ENCODE measurements at places on chromosomes 5 and 9.

DNA sequence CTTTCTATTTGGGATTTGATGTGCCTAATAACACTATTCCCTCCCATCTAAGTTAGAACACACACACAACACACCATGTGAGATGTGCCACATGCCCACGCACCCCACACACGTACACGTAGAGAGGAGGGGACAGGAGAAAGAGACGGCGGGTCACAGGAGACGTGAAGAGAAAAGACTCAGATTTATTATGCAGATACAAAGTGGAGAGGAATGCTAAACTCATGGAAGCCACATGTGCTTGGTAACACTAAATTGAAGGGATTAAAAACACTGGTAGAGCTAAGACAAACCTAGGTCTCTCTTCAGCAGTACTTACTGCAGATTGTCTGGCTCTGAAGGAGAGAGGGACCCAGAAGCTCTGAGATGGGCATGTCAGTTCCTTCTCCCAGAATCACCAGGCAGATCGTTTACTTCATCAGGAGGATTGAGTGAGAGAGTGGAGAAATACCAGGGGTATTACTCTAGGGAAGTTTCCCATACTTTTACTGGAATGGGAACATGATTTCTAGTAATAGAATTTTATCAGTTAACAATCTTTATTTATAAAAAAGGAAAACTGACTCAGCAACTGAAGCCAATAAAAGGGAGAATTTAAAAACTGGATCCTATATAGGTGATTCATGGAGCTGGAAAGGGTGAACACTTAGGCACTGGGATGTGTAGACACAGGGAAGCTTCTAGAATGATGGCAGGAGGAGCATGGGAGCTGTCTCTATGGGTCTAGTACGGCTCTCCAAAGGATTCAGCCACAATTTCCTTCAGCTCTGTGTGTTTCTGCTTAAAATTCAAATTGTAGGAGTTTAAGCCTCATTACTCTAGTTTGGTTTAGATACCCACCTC is 139.4 kb downstream of the MACIR start:
- no peak for DNase-seq

DNA sequence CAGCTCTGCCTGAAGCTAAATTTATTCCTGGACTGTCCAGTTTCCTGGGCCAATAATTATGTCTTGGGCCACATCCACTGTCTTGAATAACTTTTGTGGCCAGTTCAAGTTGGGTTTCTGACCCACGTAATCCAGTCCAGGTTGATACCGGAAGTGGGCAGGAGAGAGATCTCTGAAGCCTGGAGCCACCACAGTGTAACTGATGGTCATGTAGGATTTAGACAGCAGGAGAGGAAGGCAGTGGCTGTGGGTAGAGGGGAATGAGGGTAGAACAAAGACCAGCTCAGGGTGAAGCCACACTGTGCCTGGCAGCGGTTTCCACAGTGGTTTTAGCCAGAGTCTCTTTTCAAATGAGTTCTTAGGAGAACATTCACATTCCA is 30.2 kb downstream of the SH3PXD2B start:
- DNase-seq, result no peak

GRCh38 chr5:119136666-119137318 is 65.9 kb downstream of the DMXL1 start:
- no peak for DNase-seq

- no peak for DNase-seq
Observed at GRCh38 chr5:116810951-116811350, 236.3 kb upstream of the SEMA6A start.

DNA sequence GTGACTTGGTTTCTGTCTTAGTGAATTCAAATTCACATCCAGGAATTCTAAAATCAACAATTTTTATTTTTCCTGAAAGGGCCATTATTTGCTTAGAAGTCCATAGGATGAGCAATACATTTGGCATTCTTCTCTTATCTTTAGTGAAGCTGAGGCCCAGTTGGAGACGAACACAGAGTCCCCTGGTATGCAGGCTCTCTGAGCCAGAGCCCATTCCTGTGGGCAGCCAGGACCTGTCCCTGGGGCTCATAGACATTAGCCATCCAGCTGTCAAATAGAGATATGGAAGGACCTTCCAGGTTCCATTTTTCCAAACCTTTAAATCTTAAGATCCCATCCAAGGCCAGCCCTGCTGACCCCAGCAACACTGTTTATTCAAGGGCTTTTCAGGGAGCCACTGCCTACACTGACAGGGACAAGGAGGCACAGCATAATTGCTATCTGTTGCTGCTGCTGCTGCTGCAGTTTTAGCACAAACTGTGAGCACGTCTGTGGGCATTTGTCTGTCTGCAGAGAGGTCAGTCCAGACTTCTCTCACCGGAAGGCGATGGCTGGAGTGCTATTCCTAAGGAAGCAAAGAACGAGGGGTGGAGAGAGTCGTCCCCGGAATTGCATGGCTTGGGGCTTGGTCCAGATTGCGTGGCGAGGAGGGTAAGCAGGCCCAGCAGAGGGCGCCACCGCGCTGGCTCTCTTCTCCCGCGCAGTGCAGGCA is 639.0 kb downstream of the CCDC171 start:
- peak; percentile 40 for DNase-seq

DNA sequence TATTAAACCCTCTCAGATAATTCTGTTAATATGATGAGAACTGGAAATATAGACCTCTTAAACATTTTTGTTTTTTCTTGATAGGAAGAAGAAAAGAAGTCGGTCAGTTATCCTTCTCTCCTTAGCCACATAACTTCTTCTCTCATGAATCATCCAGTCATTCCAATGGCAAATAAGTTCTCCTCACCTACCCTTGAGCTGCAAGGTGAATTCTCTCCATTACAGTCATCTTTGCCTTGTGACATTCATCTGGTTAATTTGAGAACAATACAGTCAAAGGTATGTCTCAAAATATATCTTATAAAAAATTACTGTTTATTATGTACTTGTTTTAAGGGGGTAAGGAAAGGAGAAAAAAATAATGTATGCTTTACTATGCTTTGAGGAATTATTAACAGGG is 165.3 kb downstream of the MAN2A1 start:
- DNase-seq, result no peak

- no peak for DNase-seq
Observed at GRCh38 chr5:37071901-37072581, 177.1 kb downstream of the CPLANE1 start.

- DNase-seq, result no peak
Observed at GRCh38 chr5:166505544-166505943, 1785.9 kb upstream of the WWC1 start.

- no peak for DNase-seq
Observed at GRCh38 chr5:2181149-2181548, 298.4 kb upstream of the IRX4 start.

DNA sequence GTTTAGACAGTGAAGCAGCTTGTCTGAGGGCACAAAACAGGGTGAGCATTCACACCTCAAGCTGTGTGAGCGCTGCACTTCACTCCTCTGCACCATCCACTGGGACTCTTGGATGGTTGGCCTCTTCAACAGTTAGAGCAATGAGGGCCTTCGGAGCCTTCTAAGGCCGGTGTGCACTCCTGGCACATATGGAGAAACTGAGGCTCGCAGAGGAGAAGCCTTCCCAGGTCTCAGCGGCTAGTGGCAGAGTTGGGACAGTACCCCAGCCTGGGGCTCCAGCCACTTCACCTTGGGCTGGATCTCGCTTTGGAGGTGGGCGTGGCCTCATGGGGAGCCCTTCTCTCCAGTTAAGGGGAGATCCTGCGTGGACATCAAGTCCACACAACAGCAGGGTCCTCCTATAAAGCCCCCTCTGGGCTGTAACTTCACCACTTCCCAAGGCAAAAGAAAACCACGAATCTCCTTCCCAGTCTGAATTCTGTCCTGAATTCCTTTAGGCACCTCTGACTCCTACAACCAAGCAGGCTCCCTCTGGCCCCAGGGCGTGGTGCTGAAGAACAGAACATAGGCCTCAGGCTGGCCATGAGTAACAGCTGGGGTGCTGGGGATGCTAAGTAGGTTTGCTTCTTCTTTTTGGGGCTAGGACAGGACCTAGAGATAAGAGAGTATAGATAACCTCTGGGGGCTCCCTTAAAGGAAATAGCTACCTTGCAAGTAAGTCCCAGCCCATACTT is 30.5 kb upstream of the CSF1R start:
- no peak for DNase-seq

GRCh38 chr9:68997666-68998065 is 16.2 kb downstream of the PRKACG start:
- DNase-seq, result no peak

DNA sequence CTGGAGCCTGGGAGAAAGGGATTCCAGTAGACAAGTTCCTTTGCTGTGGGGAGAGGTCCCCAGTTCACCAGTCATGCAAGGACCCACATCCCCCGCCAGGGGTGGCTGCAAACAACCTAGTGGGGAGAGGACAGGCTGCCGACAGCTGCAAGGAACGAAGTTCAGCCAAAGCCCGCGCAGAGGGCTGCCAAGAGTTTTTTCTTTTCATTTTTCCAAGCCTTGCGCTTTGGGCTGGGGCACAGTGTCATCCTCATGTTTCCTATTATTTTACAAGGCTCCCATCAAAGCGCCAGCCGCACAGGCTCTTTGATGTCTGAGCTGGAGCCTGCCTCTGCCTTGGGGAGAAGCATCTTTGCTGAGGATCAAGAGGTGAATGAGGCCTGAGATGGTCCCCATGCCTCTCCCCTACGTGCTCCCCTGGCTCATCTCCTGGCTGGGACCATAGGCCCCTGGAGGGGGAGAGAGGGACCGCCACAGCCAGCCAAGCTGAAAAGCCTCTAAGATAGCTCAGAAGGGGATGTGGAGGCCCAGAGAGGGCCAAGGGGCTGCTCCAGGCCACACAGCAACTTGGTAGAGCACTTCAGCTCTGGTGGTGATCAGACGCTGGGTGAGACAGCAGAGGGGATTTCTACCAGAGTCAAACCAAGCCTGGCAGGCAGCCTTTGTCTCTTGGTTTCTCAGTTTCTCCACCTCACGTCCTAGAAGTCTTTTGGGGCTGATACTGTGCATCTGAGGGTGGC is 50.4 kb upstream of the SYNPO start:
- DNase-seq, result no peak

DNA sequence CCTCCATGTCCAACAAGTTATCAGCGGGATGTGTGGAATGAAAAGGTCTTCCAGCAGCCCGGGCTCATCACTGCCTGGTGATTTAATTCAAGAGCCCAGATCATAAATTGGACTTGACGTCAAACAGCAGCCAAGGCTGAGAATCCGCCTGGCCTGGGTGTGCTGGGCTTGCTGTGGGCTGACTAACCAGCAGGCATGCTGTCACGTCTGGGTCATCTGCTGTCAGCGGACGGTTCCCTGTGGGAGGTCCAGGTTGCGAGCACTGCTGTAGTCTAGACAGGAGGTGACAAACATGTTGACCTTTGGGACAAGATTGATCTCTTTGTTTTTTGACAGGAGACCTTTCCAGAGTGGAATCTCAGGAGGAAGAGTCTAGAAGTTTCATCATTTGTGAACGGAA is 289.7 kb downstream of the OSTF1 start:
- no peak for DNase-seq

GRCh38 chr9:112569186-112569585 is 82.6 kb downstream of the KIAA1958 start:
- no peak for DNase-seq

GRCh38 chr9:12463641-12464040 is 229.5 kb upstream of the TYRP1 start:
- no peak for DNase-seq

GRCh38 chr9:15135164-15135792 is 171.7 kb downstream of the TTC39B start:
- DNase-seq, result peak; percentile 63

- DNase-seq, result peak; percentile 68
Observed at GRCh38 chr5:148687427-148687826, 33.1 kb upstream of the HTR4 start.

- no peak for DNase-seq
Observed at GRCh38 chr5:146849694-146850303, 28.8 kb downstream of the PPP2R2B start.

- DNase-seq, result no peak
Observed at GRCh38 chr5:140466981-140467742, 65.5 kb downstream of the ANKHD1 start.

GRCh38 chr9:136931611-136932130 is 12.9 kb downstream of the FBXW5 start:
- DNase-seq, result no peak

DNA sequence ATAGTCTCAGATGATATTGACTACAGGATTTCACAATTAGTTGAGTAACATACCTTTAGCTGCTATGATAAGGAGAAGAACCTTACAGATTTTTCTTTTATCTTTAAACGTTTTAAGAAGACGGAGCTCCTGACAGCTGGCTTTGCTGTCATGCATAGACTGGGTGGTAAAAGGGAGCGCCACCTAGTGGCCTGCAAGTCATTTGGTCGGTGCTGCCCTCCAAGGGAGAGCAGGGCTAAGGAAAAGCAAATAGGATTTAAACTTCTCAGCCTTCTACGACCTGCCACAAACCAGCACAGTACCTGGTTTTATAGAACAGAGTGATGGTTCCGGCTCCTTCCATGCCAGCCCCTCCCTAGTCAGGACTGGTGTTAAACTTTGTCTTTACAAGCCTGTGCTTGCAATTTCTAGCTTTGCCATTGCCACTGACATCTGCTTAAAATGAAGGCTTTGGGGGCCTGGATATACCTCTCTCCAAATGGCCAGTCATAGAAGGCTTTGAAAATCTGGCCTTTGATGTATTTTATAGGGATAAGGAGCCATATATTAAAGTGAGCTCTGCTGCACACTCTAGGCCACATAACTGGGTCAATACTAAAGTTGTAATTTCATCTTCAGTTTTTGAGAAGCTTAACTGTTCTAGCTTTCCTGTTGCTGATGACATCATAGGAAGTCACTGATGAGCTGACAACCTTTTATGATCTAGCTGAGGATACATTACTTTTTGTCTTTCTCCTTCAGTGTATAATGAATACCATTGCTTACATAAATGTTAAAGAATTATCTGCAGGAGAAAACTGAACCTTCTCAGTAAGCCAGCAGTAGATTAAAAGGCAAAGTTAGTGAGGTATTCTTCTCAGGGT is 31.1 kb upstream of the ADAMTSL1 start:
- DNase-seq, result peak; percentile 64
